ENCODE measurements at places on chromosomes 12 and 14.

- DNase-seq, result no peak
These were observed 127.5 kb downstream of the PAPOLA start for GRCh38 chr14:96629558-96630222.

DNA sequence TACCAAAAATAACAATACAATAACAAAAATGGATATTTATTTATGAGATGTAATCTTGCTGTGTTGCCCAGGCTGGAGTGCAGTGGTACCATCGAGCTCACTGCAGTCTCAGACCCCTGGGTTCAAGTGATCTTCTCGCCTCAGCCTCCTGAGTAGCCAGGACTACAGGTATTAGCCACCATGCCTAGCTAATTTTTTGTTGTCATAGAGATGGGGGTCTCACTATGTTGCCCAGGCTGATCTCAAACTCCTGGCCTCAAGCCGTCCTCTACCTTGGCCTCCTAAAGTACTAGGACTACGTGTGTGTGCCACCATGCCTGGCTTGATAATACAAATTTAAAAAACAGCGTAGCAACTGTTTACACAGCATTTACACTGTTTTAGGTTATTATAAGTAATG is 23.1 kb downstream of the ARHGAP5 start:
- no peak for DNase-seq

DNA sequence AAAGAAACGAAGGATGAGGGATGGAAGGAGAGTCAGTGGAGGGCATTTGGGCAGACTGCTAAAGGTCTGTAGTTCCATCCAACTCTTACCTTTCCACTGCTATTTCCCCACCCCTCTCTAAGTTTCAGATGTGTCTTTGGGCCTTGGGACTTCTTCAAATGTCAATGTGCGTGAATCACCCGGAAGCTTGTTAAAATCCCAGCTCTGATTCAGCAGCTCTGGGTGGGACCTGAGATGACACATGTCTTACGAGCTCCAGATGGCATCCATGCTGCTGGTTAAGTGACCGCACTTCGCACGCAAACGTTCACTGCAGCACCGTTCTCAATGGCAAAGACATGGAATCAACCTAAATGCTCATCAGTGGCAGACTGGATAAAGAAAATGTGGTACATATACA is 309.9 kb downstream of the VRK1 start:
- DNase-seq, result no peak

DNA sequence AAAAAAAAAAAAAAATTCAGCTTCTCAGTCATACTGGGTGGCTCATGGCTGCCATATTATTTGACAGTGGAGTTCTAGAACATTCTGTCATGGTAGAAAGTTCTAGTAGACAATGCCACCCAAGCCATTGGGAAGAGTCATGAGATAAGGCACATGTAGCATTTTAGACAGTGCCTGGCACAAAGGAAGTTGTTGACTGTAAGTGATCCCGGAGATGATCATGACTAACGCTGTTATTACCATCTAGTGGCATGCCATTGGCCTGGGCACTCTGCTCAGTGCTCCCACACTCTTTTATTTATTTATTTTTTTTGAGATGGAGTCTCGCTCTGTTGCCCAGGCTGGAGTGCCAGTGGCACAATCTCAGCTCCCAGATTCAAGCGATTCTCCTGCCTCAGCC is 80.4 kb downstream of the FOXN4 start:
- no peak for DNase-seq

DNA sequence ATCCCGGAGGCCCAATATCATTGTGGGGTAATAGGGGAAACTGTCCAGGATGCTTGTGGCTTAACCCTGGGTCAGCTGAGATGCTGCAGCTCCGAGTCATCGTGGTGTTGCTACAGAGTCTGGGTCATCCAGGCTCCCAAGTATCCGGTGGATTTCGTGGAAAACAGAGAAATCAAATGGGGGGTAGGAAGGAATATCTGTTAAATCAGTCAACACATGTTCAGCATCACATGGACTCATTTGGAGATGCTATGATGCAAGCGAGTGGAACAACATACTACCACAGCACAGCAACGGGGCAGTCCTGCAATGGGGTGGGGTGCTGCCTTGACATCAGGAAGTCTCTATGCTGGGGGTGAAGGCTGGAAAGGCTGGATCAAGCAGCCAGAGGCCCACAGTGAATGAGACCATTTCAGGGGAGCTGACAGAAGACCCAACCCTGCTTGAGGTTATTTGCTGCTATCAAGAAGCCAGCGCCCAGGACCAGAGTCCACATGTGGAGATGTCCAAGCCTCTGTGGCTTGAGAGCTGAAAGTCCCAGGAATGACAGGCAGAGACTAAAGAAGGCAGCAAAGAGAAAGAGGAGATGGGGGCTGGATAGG is 22.9 kb downstream of the VDR start:
- DNase-seq, result no peak

DNA sequence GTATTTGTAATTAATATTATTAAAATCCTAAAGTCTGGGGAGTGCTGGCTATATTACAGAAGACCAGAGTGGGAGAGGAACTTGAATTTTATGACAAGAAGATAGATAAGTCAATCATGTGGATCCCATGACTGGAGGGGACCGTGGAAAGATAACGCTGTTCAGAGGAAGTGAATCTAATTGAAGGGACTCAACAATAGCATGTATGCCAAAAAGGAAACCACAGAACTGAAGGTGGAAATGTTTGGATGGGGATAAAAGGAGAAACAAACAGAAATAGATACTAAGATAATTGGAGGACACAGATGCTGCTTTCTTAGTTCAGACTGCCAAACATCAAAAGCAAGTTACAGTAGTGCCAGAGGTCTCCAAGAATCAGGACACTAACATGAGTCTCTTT is 21.1 kb downstream of the OR6J1 start:
- DNase-seq, result no peak

- no peak for DNase-seq
These were observed 375.1 kb upstream of the DDHD1 start for GRCh38 chr14:53528185-53528671.

DNA sequence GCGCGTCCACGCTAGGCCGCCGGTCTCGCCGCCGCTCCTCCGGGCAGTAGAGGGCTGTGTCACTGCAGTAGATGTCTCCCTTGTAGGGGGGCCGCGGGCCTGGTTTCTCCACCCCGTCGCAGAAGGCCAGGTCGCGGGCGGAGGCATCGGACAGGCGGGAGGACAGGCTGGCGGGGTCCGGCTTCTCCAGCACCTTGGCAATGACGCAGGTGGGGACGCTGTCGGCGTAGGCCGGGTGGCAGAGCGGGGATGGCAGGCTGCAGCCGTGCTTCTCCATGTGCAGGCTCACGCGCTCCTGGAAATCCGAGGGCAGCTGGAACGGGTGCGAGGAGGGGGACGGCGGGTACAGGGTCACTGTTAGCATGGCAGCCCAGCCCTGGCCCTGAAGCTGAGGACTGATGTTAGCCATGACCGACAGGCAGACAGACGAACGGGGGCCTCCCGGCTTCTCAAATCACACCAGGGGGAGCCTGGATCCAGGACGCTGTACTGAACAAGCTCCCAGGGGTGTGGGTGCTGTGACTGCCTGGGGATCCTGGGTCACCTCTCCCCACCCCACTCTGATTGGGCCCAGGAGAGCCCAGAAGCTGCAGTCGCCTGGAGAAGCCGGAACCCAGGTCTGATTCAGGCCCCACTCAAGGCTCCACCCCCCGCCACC is 48.1 kb downstream of the BEGAIN start:
- DNase-seq, result no peak

- DNase-seq, result peak; percentile 69
These were observed 95.8 kb downstream of the TMTC3 start for GRCh38 chr12:88237954-88238353.

GRCh38 chr12:81896771-81897170 is 137.6 kb upstream of the PPFIA2 start:
- no peak for DNase-seq

DNA sequence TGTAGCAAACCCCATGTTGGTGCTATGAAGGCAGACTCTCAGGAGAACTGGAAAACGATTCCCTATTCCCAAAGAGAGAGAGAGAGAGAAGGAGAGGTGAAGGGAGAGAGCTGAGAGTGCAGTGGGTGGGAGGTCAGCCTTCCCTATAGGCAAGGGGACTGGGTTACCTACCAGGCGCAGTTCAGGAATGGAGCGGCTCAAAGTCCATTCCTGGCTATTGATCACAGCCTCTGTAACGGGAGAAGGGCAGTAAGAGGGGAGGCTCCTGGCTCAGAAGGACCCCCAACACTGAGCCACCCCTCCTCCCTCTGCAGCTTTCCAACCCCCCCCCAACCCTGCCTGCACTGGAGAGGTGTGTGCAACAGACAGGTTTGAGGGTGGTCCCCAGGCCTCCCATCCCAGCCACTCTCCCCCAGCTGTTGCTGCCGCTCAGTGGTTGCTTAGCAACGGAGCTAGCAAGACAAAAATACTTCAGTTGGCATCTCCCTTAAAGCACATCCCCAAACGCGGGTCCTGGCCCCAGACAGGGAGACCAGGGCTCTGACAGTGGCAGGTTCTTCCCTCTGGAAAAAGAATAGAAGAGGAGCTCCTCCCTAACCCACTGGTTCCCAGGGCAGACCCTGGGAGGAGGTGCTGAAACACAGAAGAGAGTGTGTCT is 3.2 kb downstream of the AGAP2 start:
- no peak for DNase-seq

- DNase-seq, result no peak
These were observed 695.6 kb upstream of the LMO3 start for GRCh38 chr12:17301544-17301943.

- DNase-seq, result no peak
These were observed 346.2 kb downstream of the C12orf75 start for GRCh38 chr12:105676694-105677093.

DNA sequence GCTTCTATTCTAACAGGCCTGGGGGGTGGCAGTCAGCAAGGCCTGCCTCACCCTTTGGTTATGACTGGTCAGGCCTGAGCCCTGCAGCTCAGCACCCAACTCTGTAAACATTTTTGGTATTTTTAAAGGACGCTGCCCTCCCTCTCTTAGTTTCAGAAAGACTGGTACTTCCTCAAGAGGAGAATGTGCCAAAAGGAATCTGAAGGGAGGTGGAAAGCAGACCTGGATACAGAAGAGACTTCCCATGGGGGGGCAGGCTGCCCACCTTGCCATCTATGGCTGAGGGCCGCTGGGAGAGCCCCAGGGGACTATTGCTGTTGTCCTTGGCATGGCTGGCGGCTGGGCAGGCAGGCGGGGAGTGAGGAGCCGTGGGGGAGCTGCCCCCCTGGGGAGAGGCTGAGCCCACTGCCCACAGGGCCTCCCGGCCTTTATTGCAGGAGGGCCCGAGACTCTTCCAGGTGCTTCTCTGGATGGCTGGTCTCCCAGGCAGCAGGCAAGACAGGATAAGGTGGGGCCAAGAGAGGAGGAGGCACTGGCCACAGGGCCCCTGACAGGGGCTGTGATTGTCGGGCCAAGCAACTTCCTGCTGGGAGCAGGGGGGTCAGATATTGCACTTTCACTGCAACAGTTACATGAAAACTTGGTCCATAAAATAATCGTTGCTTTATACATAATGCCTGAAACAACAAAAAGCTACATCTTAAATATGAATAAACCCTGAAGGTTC is 3.5 kb downstream of the ARL6IP4 start:
- DNase-seq, result no peak

GRCh38 chr14:71579331-71579730 is 352.9 kb upstream of the RGS6 start:
- no peak for DNase-seq

- DNase-seq, result no peak
These were observed 29.5 kb upstream of the EVL start for GRCh38 chr14:100035700-100036099.

DNA sequence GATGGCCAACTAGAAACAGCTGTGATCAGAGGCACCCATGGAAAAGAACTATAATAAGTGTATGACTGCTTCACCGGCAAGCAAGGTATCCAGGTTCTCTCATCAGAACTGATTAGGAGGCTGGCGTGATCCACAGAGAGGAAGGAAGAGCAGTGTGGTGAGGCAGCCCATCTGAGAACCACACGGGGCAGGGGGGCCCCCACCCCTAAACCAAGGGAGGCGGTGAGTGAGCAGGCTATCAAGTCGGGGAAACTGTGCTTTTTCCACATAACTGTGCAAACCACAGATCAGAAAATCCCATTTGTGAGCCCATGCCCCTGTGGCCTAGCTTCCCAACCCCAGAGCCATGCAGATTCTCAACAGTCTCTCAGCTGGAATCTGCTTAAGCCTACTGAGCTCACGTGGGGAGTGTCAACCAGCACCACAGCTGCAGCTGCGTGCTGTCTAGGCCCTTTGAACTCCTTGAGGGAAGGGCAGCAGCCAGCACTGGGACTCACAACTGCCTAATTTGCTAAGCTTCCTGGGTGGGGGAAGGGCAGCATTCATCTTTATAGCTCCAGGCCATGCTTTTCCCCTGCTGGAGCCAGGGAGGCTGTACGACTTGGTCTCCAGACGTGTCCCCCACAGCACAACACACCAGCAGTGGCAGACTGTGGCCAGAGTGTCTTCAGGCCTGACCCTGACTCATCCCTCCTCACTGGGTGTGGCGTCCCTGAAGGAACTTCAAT is 444.4 kb upstream of the ATP2B1 start:
- no peak for DNase-seq

GRCh38 chr12:26014085-26014484 is 55.6 kb downstream of the RASSF8 start:
- no peak for DNase-seq

DNA sequence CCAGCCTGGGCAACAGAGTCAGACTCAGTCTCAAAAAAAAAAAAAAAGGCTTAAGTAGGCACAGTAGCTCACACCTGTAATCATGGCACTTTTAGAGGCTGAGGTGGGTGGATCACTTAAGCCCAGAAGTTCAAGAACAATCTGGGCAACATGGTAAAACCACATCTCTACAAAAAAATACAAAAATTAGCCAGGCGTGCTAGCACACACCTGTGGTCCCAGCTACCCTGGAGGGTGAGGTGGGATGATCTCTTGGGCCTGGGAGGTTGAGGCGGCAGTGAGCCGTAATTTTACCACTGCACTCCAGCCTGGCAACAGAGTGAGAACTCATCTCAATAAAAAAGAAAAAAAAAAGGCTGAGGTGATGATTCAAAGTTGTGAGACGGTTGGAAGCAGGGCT is 9.1 kb upstream of the RESF1 start:
- DNase-seq, result no peak

- no peak for DNase-seq
These were observed 443.6 kb upstream of the SOX5 start for GRCh38 chr12:24393071-24393470.

DNA sequence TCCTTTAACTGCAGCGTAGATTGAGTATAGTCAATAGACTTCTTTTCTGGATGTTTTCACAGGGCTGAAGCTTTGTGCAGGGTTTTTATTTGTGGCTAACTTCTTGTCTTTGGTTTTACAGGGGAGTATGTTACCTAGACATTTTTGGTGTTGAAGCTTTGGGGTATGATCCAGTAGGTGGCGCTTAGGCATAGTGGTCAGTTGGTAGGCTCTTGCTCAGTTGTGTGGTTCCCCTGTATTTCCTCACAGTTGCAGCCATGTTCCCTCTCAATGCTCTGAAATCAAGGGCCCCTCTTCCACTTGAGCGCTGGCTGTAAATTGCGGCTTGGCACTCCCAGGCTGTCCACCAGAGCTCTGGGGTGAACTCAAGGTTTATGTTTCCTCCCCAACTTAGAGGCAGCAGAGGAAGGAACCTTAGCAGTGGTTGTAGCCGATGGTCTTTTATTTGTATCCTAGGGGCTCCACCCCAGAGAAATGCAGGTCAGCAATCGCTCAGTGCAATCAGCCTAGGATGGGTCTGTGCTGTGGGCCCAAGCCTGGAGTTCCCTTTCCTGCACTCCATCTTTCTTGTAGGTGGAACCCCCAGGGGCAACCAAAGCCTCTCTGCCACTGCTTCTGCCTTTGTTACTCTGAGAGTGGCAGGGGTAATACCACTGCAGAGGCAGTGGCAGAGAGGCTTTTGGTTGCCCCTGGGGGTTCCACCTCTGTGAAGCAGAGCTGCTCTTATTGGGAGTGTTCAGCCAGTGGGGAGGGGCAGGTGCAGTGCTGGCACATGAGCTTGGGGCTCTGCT is 55.1 kb downstream of the CMAS start:
- peak; percentile 56 for DNase-seq
